ENCODE measurements at places on chromosomes 3 and 15.

DNA sequence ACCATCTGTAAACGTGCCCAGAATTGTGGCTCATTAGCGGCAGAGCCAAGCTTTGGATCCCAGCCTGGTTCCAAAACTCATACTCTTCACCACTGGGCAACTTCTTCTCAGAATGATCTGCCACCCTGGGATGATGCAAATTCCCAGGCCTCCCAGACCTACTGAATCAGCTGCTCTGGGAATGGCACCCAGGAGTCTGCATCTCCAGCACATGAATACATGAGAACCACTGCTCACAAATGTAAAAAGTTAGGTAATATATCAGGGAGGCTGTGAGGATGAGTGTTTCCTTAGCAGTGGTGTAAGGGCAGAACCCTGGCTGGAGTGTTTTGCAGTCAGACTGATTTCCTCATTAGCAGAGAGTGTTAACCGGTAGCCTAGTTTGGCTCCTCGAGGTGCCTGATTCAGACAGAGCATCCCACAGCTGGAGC, 94.2 kb downstream of the LIPC start:
- no peak for DNase-seq

DNA sequence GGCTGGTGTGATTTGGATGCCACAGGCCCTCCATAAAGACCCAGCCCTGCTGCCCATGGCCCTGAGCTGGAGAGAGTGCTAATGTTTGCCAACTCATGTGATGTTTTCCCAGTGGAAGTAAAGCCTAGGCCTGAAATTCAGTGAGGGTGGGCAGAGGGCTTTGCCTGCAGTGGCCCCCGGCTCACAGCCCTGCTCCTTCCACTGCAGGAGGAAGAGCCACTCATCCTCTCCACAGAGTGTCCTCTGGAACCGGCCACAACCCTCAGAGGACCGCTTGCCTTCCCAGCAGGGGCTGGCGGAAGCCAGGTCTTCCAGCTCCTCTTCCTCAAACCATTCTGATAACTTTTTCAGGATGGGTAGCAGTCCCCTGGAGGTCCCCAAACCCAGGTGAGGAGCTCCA, 13.9 kb upstream of the CPNE9 start:
- no peak for DNase-seq

DNA sequence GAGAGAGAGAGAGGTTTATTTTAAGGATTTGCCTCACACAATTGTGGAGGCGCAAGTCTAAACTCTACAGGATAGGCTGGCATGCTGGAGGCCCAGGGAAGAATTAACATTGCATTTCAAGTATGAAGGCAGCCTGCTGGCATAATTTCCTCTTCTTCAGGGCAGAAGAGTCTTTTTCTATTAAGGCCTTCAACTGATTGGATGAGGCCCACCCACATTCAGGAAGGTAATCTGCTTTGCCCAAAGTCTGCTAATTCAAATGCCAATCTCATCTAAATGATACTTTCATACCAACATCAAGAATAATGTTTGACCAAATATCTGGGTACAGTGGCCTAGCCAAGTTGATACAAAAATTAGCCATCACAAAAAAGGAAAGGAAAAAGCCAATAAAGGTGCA, 258.1 kb upstream of the MDFIC2 start:
- no peak for DNase-seq

DNA sequence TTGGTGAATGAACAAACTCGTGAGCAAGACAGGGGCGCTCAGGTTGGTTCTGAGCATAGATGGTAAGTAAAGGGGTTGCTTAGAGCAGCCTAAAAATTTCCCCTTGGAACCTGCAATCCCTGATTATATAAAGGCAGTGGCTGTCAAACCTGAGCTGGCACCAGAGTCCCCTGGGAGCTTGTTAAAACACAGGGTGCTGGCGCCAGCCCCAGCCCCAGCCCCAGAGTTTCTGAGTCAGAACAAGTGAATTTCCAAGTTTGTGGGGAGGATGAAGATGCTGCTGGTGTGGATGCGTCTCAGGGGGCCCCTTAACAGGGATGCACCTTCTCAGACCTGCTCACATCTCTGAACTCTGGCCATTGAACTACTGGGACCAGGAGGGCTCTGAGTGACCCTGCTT, 48.2 kb downstream of the FEM1B start:
- DNase-seq = no peak

GRCh38 chr15:95016511-95017229, 785.3 kb downstream of the MCTP2 start:
- peak; percentile 10 for DNase-seq

GRCh38 chr15:99071091-99071680, 33.7 kb upstream of the SYNM start:
- DNase-seq = no peak

DNA sequence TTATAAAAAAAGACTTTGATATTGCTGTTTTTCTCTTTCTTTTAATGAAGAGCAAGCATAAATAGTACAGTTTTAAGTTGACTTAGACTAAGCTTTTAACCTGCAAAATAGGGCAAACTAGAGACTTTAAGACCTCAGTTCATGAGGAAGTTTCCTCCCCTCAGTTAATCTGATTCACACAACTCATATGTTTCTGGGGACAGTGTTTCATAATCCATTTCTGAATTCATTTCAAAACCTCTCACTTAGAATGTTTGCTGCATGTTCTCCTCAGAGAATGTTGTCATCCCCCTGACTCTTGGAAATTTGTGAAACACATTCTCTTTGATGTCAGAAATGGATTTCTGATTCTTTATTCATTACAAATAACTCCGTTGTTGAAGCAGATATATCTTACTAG, 79.3 kb upstream of the SKOR1 start:
- DNase-seq = peak; percentile 80

DNA sequence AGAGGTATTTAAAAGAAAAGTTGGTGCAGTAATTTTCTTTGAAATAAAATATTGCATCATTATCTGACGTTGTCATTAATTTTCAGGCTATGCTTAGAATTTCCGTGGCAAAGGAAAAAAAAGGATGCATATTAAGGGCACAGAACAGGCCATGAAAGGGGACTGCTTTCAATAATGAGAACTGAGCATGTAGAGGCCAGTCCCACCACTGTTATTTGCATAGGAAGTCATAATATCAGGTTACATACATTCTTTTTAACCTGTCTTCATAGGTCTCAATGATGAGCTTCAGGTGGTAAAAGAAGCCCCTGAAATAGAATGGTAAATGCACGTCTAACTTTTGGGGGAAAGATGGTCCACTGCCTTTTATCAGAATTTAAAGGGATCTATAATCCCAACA, 272.1 kb upstream of the ALCAM start:
- DNase-seq = no peak

DNA sequence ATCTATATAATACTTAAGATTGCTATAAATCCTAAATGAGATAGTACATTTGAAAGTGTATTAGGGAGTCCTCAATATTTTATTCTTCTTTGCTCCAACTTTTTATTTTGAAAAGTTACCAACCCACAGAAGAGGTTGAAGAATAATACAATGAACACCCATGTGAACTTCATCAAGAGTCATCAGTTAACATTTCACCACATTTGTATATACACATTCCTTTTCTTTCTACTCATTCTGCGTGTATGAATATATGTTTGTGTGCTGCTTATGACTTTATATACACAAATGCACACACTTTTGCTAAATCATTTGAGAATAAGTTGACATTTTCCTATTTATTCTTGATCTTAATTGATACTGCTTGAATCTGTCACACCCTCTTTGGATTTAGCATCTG, 193.3 kb upstream of the CGNL1 start:
- DNase-seq = peak; percentile 21

DNA sequence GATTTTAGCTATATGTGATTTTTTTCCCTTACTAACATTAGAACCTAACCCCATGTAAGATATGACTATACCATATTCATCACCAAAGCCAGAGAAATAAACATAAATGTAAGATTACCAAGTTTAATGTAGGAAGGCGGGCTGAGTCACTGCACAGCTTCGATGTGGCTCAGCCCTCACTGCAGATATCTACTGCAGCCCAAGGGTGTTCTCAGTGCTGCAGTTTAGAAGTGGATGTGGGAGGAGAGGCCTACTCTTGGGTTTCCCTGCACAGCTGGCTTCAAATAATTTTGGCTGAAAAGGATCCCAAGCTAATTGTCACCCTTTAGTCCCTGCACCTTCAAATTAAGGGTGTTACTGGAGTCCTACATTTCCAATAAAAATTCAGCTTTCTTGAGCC, 9.3 kb downstream of the ARPP19 start:
- no peak for DNase-seq

DNA sequence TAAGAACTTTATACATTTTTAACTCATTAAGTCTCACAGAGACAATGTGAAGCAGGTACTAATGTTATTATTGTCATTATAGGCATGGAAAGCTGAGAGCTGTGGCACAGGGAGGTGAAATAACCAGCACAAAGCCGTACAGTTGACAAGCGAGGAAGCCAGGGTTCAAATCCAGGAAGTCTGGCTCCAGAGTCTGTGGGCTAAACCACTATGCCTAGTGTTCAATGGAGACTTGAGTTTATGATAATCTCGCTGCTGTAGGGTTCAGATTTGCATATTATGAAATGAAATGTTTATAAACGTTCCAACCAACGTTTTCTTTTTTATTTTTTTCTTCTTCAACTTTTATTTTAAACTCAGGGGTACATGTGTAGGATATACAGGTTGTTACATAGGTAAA, 60.0 kb downstream of the CHST2 start:
- no peak for DNase-seq

DNA sequence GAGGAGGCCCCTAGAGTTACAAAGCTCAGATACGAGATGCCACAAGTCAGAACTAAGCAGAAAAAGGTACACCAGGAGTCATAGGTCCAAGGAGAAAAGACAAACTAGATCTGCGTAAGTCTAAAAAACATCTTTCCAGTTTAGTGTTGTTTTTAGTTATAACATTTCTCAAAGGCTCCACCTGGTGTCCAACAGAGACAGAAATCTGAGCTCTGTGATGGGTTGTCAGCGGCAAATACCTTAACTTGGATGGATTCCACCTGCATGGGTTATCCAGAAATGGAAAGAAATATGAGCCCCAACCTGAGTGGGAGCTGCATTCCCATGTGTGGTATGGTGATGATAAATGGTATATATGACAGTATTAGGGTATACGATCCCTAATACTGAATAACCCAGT, 238.6 kb upstream of the CHRM5 start:
- no peak for DNase-seq

DNA sequence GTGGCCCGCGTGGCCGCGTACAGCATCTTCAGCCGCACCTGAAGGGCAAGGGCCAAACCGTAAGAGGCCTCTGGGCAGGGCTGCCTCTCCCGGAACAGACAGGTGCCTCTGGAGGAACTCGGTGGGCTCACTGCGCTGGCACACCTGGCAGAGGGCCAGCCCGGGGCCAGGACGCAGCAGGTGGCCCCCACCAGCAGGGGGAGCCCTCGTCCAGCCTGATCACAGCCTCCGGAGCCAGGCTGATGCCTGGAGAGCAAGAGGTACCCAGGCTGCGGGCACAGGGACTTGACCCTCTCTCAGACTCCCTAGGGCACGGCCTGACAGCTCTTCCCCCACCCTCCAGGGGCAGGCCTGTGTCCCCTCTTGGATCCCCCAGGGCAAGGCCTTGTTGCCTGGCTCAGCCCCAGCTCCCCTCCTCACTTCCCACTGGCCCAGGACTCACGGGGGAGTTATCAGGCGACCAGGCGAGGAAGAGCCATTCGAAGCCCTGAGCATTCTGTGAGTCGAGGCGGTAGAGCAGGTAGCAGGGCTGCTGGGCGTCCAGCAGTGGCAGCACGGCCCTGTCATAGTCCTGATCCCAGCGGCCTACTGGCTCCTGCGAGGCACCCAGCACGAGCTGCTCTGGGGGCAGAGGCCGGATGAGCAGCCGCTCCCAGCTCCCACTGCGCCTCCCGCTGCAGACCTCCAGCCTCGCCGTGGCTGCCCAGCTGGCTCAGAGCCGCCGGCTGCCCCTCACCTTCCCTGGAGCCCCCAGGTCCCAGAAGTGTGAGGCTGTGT, 6.2 kb upstream of the TLR9 start:
- peak; percentile 28 for DNase-seq

DNA sequence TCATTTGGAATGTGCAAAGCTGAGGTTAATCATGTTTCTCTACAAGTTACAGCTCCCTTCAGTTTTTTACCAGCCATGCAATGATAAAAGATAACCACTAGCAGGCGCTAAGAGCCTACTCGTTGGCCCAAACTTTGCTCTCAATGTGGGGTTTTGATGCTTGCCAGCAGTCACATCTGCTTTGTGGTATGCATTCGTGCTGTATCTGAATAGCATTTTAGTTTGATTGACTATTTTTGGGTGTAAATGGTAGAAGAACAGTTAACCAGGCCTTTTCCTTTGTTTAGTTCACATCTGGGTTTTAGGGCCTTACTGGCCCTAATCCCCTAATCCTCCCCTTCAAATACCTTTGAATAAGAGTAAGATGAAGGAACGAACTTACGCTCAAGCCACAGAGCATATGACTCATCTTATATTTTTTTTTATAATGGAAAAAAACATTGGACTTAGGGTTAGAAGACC, 4.4 kb upstream of the CLDN11 start:
- peak; percentile 87 for DNase-seq
